HCT116 (cell line): ENCODE measurements at places on chromosomes 4 and X. TPM values are rescaled to one million over a fixed set of nuclear protein-coding genes. Genes with fewer than 3 reads are reported as not detected.

The WNK3 gene
- 0.05 TPM for total RNA-seq

GRCh38 chr4:74385386-74385785 is 20.4 kb downstream of the EREG start:
- H3K27me3 ChIP-seq = no peaks in the 10 kb centered on the region
- H3K4me3 ChIP-seq = no peak overlapping the region

The FAM241A gene
- total RNA-seq = 4.5 TPM

The RASSF6 gene
- 1.1 TPM for total RNA-seq

- no peaks in the 10 kb centered on the region for H3K27me3 ChIP-seq
- H3K36me3 ChIP-seq = no peaks in the 10 kb centered on the region
- no peak overlapping the region for H3K27ac ChIP-seq
- H3K4me1 ChIP-seq = peaks cover 15% of the 10 kb centered on the region
- H3K4me3 ChIP-seq = no peak overlapping the region
- DNase-seq = no peak
Measured at GRCh38 chr4:111989817-111990216, 155.4 kb upstream of the FAM241A start.

The IL1RAPL1 gene
- total RNA-seq = 2.8 TPM

DNA sequence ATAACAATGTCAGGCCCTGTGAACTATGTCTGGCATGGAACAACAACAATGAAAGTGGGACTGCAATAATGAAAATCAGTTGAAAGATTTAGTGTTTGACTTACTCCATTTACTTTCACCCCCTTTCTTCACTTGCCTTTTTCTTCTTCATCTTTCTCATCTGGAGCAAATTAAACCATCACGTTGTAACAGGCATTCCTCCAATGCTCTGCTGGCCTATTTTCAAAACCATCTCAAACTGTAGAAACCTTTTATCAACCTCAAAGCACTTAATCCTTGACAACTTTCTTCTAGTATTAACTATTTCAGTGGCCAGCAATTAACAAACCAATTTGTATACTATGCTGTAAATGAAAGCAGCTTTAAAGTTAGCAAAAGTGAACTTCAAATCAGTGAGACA is 8.3 kb downstream of the KLHL13 start:
- no peaks in the 10 kb centered on the region for H3K4me1 ChIP-seq
- no peak overlapping the region for H3K27ac ChIP-seq
- no peak overlapping the region for H3K4me3 ChIP-seq
- no peaks in the 10 kb centered on the region for H3K36me3 ChIP-seq
- no peaks in the 10 kb centered on the region for H3K27me3 ChIP-seq

- peaks cover 13% of the 10 kb centered on the region for H3K4me1 ChIP-seq
- no peak for DNase-seq
- no peak overlapping the region for H3K27ac ChIP-seq
Measured at GRCh38 chrX:13396924-13397323, 77.1 kb upstream of the ATXN3L start.

GRCh38 chr4:21366312-21366711 is 582.3 kb downstream of the KCNIP4 start:
- H3K27ac ChIP-seq = no peak overlapping the region
- no peaks in the 10 kb centered on the region for H3K36me3 ChIP-seq
- H3K4me1 ChIP-seq = no peaks in the 10 kb centered on the region

DNA sequence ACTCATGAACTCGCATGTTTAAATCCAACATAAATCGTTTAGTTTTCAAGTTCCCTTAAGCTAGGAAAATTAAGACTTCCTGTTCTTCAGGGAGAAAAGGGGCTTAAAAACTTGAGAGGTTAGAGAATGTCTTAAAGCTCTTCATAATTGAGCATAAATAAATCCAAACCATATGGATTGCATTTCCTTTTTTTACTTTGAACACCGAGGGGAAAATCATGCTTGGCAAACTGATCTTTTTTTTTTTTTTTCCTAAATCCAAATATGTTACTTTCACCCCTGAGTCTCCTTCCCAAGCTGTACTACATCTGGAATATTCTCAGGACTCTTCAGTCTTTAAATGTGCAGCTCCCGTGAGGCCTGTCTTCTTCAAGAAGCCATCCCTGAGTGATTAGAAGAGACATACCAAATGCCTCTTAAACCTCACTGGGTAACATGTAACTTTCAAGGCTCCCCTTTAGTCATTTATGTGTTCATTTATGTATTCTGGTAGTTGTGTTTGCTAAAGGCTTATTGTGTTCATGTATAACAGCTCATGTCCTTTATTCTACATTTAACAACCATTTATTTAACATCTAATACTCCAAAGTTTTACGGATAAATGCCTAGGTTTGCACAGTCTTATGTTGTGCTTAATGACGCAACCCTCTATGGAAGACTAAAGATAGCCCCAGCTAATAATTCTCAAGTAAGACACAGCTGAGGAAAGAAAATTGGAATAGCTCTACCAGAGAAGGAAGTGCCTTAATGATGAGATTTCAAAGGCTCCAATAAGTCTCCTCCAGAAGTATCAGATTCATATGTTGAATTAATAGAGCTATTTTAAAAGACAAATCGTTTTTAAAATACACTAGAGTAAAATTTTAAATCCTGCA is 107.0 kb downstream of the AGTR2 start:
- H3K36me3 ChIP-seq = no peaks in the 10 kb centered on the region
- no peak overlapping the region for H3K4me3 ChIP-seq
- H3K27ac ChIP-seq = no peak overlapping the region
- no peaks in the 10 kb centered on the region; the same call in 1 of the 2 replicates for H3K4me1 ChIP-seq
- DNase-seq = no peak
- no peaks in the 10 kb centered on the region for H3K27me3 ChIP-seq

- H3K27me3 ChIP-seq = no peaks in the 10 kb centered on the region
- peak overlapping the region; percentile 88 for H3K27ac ChIP-seq
- H3K36me3 ChIP-seq = no peaks in the 10 kb centered on the region
- peak overlapping the region; percentile 26; the same call in 1 of the 2 replicates for H3K4me3 ChIP-seq
Measured at GRCh38 chrX:46326161-46326560, 219.1 kb downstream of the ZNF674 start.

GRCh38 chr4:112060212-112060611 is 85.0 kb upstream of the FAM241A start:
- no peaks in the 10 kb centered on the region for H3K4me1 ChIP-seq
- DNase-seq = peak; percentile 33
- no peaks in the 10 kb centered on the region for H3K27me3 ChIP-seq
- no peaks in the 10 kb centered on the region for H3K36me3 ChIP-seq

- no peaks in the 10 kb centered on the region for H3K4me1 ChIP-seq
- DNase-seq = no peak
- H3K36me3 ChIP-seq = no peaks in the 10 kb centered on the region
- H3K27me3 ChIP-seq = no peaks in the 10 kb centered on the region
Measured at GRCh38 chrX:48814722-48815121, 11.6 kb upstream of the ERAS start.

GRCh38 chr4:113065629-113066028 is 16.2 kb downstream of the ANK2 start:
- H3K27me3 ChIP-seq = no peaks in the 10 kb centered on the region
- no peaks in the 10 kb centered on the region for H3K36me3 ChIP-seq
- no peak for DNase-seq
- H3K4me3 ChIP-seq = no peak overlapping the region
- peaks cover 8% of the 10 kb centered on the region; the same call in 1 of the 2 replicates for H3K4me1 ChIP-seq

The CAMK2D gene
- total RNA-seq = 67.0 TPM

GRCh38 chr4:34723605-34724004 is 1520.7 kb downstream of the ARAP2 start:
- no peak overlapping the region for H3K27ac ChIP-seq
- H3K4me3 ChIP-seq = no peak overlapping the region
- H3K4me1 ChIP-seq = no peaks in the 10 kb centered on the region

The GPR82 gene
- total RNA-seq = not detected

DNA sequence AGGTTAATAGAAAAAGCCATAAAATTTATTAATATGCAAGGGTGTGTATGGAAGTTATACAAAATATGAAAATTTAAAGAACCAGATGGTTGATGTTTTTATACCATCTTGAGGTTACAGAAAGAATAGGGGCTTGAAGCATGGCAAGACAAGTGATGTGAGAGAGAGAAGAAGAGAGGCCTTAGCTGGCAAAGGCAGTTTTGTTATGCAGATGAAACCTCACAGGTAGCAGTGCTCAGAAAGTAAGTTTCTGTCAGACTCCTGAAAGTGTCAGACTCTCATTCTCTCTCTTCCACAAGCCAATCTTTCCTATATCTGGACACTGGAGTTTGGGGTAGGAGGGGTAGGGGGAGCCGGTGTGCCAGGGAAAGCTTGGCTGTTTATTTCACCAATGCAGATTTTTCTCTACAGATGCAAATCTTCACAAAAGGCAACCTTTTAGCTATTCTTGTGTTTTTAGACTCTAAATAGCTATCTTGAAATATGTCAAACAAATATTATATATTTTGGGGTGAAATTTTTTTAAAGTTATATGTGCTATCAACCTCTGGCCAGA is 124.5 kb downstream of the CFAP299 start:
- H3K36me3 ChIP-seq = no peaks in the 10 kb centered on the region
- DNase-seq = no peak
- no peak overlapping the region for H3K27ac ChIP-seq
- H3K27me3 ChIP-seq = peaks cover 6% of the 10 kb centered on the region; the same call in 1 of the 2 replicates

The LARP1B gene
- 31.1 TPM for total RNA-seq

GRCh38 chr4:11505221-11505971 is 76.7 kb upstream of the HS3ST1 start:
- peaks cover 58% of the 10 kb centered on the region for H3K4me1 ChIP-seq
- DNase-seq = peak; percentile 99
- no peaks in the 10 kb centered on the region for H3K27me3 ChIP-seq
- H3K4me3 ChIP-seq = no peak overlapping the region
- peak overlapping the region; percentile 88 for H3K27ac ChIP-seq
- peaks cover 38% of the 10 kb centered on the region for H3K36me3 ChIP-seq

GRCh38 chr4:2136726-2137125 is 77.6 kb downstream of the NAT8L start:
- no peak for DNase-seq
- H3K27me3 ChIP-seq = no peaks in the 10 kb centered on the region
- no peak overlapping the region for H3K4me3 ChIP-seq
- H3K4me1 ChIP-seq = no peaks in the 10 kb centered on the region
- no peak overlapping the region for H3K27ac ChIP-seq

DNA sequence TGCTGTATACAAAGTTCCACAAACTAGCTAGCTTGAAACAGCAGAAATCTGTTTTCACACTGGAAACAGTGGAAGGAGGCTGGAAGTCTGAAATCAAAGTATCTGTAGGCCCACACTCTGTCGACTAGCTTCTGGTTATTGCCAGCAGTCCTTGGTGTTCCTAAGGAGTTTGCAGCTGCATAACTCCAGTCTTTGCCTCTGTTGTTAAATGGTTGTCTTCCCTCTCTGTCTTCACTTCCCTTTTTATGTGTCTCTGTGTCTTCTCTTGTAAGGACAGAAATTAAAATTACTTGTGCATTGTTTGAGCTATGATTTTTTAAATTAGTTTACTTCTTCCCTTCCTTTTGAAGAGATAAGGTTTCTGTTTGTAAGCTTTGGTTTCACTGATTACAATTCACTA is 8.2 kb downstream of the MTHFD2L start:
- H3K27me3 ChIP-seq = no peaks in the 10 kb centered on the region
- H3K4me3 ChIP-seq = no peak overlapping the region
- H3K36me3 ChIP-seq = peaks cover 5% of the 10 kb centered on the region
- DNase-seq = no peak
